ENCODE measurements at places on chromosomes 3 and 15.

DNA sequence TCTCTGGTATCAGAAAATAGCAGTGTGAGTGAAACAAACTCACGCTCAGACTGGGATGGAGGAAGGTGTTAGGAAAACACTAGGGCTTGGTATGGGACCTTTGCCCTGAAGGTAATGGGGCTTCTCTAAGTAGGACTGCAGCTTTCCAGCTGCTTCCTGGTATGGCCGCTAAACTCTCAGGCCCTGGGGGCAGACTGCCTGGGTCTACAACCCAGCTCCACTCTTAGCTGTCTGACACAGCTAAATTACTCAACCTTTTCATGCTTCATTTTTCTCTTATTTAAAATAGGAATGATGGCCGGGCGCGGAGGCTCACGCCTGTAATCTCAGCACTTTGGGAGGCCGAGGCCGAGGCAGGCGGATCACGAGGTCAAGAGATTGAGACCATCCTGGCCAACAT, 5.2 kb upstream of the YEATS2 start:
- H3K4me3 ChIP-seq, result no peak overlapping the region
- no peaks in the 10 kb centered on the region for H3K27me3 ChIP-seq
- no peaks in the 10 kb centered on the region for H3K36me3 ChIP-seq
- peaks cover 6% of the 10 kb centered on the region for H3K4me1 ChIP-seq
- H3K27ac ChIP-seq, result no peak overlapping the region
- DNase-seq, result no peak

GRCh38 chr3:40200692-40201316, 108.7 kb upstream of the EIF1B start:
- H3K36me3 ChIP-seq, result no peaks in the 10 kb centered on the region
- no peak for DNase-seq
- H3K27me3 ChIP-seq, result no peaks in the 10 kb centered on the region

GRCh38 chr15:84112025-84112424, 123.5 kb upstream of the GOLGA6L4 start:
- H3K4me3 ChIP-seq, result no peak overlapping the region
- no peaks in the 10 kb centered on the region for H3K4me1 ChIP-seq
- no peaks in the 10 kb centered on the region for H3K36me3 ChIP-seq
- H3K27me3 ChIP-seq, result peaks cover 23% of the 10 kb centered on the region
- DNase-seq, result no peak
- H3K27ac ChIP-seq, result no peak overlapping the region

- H3K27ac ChIP-seq, result no peak overlapping the region
- H3K36me3 ChIP-seq, result no peaks in the 10 kb centered on the region
- no peak for DNase-seq
- no peak overlapping the region for H3K4me3 ChIP-seq
Measured at GRCh38 chr15:26391567-26392194, 381.2 kb downstream of the GABRB3 start.

DNA sequence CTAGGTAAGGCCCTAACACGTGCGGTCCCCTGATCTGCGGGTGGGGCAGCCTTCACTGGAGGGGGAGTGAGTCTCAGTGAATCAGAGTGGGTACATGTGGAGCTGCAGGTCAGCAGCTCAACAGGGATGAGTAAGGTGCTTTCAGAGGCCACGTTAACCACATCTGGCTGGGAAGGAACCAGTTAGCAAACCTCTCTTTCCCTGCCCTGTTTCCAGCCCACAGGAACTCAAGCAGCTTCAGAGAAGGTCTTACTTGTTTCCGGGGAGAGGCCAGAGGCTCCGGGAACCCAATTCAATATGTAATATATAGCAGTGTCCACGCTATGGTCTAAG, 175.3 kb downstream of the XXYLT1 start:
- H3K27me3 ChIP-seq, result no peaks in the 10 kb centered on the region
- H3K36me3 ChIP-seq, result peaks cover 2% of the 10 kb centered on the region

GRCh38 chr3:34650131-34650530, 851.7 kb downstream of the PDCD6IP start:
- DNase-seq, result no peak
- H3K36me3 ChIP-seq, result no peaks in the 10 kb centered on the region
- no peaks in the 10 kb centered on the region for H3K4me1 ChIP-seq

GRCh38 chr15:41043276-41043951, 72.7 kb downstream of the INO80 start:
- H3K36me3 ChIP-seq, result peaks cover 91% of the 10 kb centered on the region
- H3K4me1 ChIP-seq, result peaks cover under 1% of the 10 kb centered on the region
- H3K27ac ChIP-seq, result no peak overlapping the region
- H3K27me3 ChIP-seq, result no peaks in the 10 kb centered on the region
- DNase-seq, result no peak
- H3K4me3 ChIP-seq, result no peak overlapping the region

GRCh38 chr3:16464511-16465148, 48.9 kb downstream of the RFTN1 start:
- H3K4me1 ChIP-seq, result peaks cover 71% of the 10 kb centered on the region
- no peak overlapping the region for H3K27ac ChIP-seq
- no peak overlapping the region for H3K4me3 ChIP-seq
- H3K36me3 ChIP-seq, result peaks cover 76% of the 10 kb centered on the region

GRCh38 chr3:100234364-100234763, 26.4 kb upstream of the TBC1D23 start:
- H3K4me1 ChIP-seq, result peaks cover under 1% of the 10 kb centered on the region
- no peak overlapping the region for H3K4me3 ChIP-seq
- DNase-seq, result no peak
- no peaks in the 10 kb centered on the region for H3K36me3 ChIP-seq
- no peak overlapping the region for H3K27ac ChIP-seq

- no peak overlapping the region for H3K27ac ChIP-seq
- H3K27me3 ChIP-seq, result no peaks in the 10 kb centered on the region
- H3K4me3 ChIP-seq, result no peak overlapping the region
- H3K36me3 ChIP-seq, result no peaks in the 10 kb centered on the region
- no peak for DNase-seq
Measured at GRCh38 chr3:151265866-151266265, 12.5 kb downstream of the P2RY14 start.

DNA sequence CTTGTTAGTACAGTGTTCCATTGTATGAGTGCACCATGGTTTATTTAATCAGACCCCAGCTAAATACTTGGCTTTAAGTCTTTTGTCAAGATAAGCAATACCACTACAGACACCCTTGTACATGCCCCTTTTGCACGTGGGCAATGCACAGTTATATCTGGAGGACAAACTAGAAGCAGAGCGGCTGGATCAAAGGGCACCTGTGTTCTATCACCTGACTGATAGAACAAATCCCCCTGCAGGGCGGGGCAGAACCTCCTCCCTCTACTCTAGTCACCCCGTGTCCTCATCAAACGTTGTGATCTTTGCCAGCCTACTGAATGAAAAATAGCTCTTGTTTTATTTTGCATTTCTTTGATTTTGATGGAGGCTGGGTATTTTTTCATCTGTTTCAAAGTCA, 314.9 kb downstream of the TLE3 start:
- no peak overlapping the region for H3K4me3 ChIP-seq
- DNase-seq, result no peak
- no peaks in the 10 kb centered on the region for H3K36me3 ChIP-seq
- H3K27me3 ChIP-seq, result peaks cover 21% of the 10 kb centered on the region
- H3K4me1 ChIP-seq, result peaks cover 31% of the 10 kb centered on the region

Measured in activated T-cell treated with anti-CD3 and anti-CD28 coated beads, Interleukin-2, amount 50 U/mL, for 24 hours (primary cell).